ENCODE measurements at places on chromosomes 6 and 20.

GRCh38 chr20:13723011-13723410 lies 61.7 kb downstream of the ESF1 start:
- no peak for DNase-seq

- DNase-seq = no peak
Observed at GRCh38 chr6:146601352-146601751, 2.6 kb downstream of the ADGB start.

DNA sequence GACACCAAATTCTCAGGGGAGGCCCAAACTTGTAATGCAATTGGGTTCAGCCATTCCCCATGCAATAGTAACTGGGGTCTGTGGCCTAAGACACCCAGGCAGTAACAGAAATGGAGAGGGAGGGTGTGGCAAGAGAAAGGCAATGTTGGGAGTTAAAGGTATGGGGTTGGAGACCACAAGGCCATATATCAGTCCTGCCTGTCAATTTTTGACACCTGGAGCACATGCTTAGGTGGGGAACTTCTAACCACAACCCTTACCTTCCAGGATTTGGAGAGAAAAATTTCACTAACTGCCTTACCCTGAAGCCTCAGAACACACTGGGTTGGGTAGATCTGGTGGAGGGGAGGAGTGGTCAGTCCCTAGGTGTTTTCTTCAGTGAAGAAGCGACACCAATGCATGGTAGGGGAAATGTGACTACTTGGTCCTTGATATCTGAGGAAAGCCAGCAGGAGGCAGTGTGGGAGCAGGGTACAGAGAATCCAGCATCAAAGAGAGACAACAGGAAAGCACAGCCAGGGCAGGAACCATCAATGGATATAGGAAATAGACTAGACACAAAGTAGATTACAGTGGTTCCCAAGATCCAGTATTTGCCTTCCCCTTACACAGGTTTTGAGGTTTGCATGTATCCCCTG lies 6.8 kb upstream of the USP49 start:
- DNase-seq = no peak

- no peak for DNase-seq
Observed at GRCh38 chr6:100022847-100023246, 28.8 kb upstream of the MCHR2 start.

GRCh38 chr6:783966-784735 lies 91.2 kb upstream of the EXOC2 start:
- no peak for DNase-seq

GRCh38 chr6:28167068-28167467 lies 25.4 kb downstream of the ZKSCAN8 start:
- DNase-seq = no peak

- DNase-seq = no peak
Observed at GRCh38 chr20:62191781-62192559, 9.1 kb downstream of the MTG2 start.

GRCh38 chr6:51049288-51049982 lies 230.8 kb downstream of the TFAP2B start:
- DNase-seq = no peak

DNA sequence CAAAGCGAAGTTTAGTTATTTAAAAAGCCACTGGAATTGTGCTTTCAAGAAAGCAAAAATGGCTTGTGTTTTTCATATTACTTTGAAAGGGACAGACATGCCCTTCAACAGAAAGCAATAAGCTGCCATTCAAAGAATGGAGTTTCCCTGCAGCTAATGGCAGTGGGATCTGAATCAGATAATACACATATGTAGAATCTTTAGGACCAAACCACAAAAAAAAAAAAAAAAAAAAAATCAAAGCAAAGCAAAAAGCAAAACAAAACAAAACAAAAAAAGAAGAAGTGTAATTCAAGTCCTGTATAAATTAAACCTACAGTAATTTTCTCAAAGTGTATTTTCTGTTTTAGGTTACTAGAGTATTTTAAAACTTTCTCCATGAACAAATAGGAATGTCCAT lies 63.6 kb upstream of the ZNF217 start:
- DNase-seq = no peak

DNA sequence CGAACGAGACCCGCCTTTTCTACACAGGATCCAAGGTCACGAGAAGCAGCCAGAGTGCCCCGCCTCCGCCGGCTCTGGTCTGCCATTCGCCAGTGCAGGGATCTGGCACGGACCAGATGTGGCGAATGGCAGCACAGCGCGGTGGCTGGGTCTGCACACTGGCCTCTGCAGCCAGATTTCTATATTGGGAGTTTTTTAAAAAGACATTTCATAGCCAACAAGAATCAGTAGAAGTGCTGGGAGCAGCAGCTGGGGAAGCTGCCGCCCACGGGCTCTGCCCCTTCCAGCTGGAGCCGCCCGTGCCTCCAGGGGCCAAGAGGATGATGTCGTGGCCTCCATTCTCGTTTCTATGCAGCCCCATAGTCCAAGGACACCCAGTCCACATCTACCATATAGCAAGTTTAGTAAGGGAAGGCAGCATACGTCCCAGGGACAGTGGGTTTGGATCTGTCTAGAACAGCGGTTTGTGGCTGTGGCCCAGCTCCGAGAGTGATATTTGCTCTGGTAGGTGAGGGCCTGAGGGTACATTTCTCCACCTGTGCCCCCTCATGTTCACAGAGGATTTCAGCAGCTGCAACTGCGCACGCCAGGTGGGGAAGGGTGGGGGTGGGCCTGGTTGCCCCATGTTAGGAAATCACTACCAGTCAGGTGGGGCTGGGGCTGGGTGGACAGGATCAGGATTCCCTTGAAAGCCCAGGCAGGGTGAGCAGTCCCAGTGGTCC lies 333.7 kb downstream of the ZFAND3 start:
- no peak for DNase-seq

DNA sequence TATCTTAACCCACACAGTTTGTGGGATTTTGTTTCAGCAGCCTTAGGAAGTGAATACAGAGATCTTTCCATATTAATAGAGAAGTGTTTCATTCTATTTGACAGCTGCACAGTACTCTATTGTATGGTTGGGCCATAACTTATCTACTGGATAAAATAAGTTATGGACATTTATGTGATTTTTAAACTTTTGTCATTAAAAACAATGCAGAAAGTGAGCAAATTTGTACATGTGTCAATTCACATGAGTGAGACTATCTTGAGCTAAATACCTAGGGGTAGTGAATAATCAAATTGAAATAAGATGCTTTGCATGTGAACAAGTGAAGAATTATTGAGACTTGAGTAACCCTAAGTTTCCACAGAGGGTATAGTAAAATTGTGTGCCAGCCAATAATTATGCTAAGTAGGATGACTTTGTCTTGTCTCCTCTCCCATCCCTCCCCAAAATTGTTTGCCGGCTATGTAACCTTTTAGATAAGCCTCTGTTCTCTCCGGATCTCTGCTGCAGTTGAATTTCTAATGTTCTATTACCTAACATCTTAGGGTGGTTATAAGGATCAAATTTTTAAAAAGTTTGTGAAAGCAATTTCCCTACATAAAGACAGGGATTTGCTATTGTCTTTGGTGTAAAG lies 33.3 kb upstream of the TPBG start:
- no peak for DNase-seq

- DNase-seq = peak; percentile 20
Observed at GRCh38 chr6:34055223-34055933, 90.5 kb downstream of the GRM4 start.

- no peak for DNase-seq
Observed at GRCh38 chr20:23298926-23299672, 51.5 kb upstream of the NXT1 start.

GRCh38 chr20:15942130-15942529 lies 631.1 kb downstream of the KIF16B start:
- DNase-seq = no peak

DNA sequence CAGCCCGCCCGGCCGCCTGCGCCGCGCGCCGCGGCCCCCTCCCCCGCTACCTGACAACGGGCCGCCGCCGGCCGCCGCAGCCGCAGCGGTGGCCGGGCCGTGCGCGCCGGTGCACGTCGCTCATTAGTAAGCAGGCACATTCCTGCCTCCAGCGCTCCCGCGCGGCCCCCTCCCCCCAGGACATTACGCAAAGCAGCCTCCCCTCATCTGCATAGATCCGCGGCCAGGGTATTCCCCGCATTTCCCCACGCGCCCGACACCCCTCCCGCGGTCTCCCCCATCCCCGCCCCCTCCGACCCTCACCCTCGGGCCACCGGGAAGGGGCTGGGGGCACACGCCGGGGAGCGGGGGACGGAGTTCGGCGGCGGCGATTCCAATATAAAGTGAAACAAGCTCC lies at the start of gene HIVEP2:
Gene HIVEP2, minus strand, starts transcription at position 128 of the 397 bp plus-strand sequence. CDS start 170,438 bp downstream, outside the sequence.
- peak; percentile 87 for DNase-seq

DNA sequence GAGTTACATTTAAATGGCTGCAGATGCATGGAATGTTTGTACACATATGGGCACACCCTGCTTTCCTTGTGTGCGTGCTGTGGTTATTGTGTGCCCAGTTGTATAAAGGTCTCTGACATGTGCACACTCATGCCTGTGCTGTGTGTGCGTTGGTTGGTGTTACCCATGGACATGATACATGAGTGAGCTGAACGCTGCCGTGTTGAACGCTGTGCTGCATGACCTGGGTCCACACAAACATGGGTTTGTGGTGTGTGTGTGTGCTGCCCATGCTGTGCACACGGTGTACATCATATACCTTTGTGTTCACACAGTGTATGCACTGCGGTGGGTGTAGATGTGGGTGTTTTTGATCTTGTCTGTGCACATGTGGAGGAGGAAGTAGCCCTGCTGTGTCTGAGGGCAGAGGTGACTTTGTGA lies 54.4 kb downstream of the TOX2 start:
- DNase-seq = no peak

GRCh38 chr6:25062070-25062811 lies 126.5 kb upstream of the RIPOR2 start:
- no peak for DNase-seq

DNA sequence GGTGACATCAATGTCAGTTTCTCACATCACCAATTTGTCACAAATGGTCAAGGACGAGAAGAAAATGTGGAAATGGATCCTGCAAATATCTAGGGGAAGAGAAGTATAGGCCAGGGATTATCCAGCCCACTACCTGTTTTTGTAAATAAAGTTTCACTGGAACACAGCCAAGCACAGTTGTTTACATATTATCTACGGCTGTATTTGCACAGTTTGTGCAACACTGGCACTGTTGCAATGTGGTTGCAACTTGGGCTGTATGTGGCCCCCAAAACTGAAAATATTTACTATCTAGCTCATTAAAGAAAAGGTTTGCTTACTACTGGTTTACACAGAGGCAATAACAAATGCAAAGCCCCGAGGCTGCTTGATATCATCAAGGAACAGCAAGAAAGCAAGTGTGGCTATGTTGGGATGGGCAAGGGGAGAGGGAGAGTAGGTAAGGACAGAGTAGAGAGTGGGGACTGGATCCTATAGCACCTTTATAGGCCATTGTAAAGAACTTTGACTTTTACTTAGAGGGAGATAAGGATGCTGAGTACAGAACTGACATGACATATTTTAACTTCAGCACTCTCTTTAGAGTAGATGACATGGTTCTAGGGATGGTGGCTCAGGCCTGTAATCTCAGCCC lies 11.8 kb upstream of the STXBP5 start:
- DNase-seq = no peak

Measured in activated CD8-positive, alpha-beta memory T cell treated with anti-CD3 and anti-CD28 coated beads for 4 hours (primary cell).